GM13976 (cell line): ENCODE measurements at places on chromosomes 3 and 15.

- no peak for DNase-seq
Observed at GRCh38 chr3:153855772-153856171, 265.4 kb upstream of the ARHGEF26 start.

DNA sequence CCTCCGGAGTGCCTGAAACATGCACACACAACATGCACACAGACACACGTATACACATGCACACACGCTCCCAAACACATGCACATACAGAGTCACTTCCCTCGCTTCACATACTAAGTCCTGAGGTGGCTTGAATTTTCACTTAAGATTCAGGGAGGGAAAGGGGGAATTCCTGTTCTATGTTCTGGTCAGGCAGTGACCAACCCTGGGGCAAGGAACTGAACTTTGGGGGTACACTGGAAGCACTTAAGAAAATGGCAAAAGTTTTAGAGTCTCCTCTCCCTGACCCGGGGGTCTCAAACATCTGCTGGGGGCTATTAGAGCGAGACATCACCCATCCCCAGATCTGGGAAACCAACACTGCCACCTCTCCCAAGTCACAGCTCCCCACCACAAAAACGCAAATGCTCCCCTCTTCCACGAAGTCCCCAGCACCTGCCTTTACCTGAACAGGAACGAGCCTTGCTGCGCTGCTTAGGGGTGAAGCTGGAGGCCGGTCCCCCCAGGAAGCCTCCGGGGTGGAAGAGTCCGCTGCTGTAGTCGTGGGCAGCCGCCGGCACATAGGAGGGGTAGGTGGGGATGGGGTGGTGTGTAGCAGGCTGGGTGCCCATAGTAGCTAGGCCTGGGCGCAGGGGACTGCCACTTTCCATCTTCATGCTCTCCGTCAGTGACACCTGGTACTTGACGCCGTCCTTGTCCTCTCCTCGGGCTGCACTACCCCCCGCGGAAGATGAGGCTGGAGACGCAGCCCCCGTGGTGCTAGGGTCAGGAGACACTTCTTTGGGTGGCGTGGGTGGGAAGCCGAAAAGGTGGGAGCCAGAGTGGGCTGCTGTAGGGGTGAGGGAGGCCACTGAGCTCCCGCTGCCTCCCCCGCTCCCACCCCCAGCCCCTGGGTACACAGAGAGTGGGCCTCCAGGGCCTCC is 7.5 kb downstream of the GATA2 start:
- no peak for DNase-seq

DNA sequence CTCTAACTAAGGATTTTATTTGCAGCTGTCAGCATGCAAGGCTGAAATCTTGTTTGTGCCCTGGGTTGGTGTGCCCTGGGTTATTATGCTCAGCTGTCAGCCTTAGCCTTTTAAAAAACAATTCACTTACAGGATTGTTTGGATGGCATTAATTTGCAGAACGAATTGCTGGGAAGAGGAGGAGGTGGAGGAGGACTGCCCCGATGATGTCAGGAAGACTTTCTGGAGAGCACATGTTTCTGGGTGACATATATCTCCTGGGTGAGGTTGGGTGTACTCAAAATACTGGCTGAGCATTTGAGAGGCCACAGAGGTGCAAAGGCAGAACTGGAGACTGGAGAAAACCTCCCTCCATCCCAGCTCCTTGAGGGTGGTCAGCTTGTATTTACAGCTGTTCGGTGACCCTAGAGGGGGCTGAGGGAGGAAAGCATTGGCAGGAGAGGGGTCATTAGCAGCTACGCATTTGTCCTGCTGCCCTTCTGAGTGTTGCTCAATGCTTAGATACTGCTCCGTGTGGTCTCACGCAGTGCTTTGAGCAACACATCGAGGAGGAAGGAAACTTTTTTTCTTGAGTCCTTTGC is 59.8 kb upstream of the PSMD6 start:
- no peak for DNase-seq

DNA sequence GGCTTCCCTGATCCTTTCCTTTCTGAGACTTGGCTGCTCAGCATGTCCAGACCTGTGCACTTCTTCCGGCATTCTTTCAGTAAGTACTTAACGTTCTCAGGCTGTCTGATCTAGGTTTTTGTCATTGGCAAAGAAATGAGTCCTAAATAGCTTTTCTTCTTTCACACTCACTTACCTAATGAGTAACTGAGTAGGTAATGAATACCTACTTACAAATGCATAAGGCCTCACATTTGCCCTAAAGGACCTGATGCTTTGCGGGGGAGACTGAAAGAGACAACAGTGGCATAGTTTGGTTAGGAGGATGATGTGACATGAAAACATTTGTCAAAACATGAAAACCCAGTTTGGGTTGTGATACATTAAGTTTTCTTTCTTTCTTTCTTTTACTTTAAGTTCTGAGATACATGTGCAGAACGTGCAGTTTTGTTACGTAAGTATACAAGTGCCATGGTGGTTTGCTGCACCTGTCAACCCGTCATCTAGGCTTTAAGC is 516.7 kb upstream of the CFAP20DC start:
- peak; percentile 37 for DNase-seq

- no peak for DNase-seq
Observed at GRCh38 chr15:32704395-32704981, 13.3 kb upstream of the GREM1 start.

DNA sequence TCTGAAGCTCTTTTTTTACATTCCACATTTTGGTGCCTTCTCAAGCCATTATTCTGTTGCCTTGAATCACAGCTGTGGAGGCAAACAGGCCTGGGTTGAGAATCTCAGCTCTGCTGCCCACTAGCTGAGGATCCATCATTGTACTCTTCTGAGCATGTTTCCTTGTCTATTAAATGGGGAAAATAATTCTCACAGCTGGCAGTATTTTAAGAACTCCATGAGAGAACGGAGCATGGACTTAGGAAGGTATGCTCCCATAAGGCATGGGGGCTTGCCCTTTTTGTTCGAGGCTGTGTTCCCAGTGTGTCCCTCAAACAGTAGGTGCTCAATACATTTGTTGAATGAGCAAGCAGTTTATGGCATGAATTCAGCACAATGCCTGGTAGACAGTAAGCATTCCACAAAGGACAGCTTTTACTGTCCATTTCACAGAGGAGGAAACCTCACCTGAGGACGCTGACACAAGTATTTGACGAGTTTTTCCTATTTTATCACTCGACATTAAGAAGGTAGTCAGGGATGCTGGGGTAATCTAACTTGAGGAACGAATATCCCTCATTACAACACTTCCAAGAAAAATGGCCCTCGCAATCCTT is 2.1 kb upstream of the PTPRG start:
- no peak for DNase-seq

DNA sequence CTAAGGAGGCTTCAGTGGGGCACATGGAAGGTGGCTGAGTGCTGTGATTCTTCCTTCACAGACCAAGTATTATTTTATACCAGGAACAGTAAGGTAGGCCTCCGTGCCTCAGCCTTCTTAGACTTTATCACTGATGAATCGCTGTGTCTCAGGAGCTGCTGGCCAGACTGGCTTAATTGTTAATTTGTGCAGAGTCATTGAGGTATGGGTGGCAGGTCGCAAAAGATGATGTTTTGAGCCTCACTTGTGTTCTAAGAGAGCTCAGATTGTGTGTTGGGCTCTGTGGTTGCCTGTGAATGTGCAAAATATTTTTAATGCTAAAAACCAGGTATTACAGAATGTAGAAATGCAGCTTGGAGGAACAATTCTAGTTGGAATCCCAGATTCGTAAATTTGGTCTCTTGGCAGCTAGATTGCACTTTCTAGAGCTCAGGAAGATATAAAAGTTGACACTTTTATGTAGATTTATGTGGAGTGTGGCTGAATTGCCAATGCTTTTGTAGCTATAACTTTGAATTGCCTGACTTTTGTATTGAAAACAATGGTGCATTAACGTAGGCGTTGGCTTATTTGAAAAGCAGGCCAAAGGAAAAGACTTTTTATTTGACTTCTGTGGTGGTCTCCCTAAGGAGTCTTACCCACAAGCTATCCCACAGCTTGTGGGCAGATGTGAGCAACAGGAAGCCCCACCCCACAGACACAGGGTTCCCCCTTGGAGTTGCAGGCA is 53.4 kb downstream of the LARS2 start:
- no peak for DNase-seq

GRCh38 chr3:125229707-125230106 is 17.2 kb upstream of the SLC12A8 start:
- no peak for DNase-seq

DNA sequence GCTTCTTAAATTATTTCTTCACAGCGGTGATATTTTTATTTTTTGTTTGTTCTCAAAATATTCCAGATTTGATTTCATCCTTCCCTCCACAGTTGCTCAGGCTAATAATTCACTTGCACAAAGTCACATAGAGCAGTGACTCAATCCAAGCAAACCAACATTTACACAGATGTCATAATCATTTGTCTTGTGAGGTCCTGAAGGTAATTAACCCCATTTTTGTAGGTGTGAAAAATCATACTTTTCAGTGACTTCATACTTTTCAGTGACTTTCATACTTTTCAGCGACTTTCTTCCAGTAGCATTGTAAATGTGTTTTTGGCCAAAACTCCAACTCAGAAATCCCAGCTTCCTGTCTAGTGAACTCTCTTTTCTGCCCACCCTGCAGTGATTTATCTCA is 32.1 kb downstream of the CD200 start:
- no peak for DNase-seq

- no peak for DNase-seq
Observed at GRCh38 chr3:36546226-36546625, 165.9 kb downstream of the STAC start.

GRCh38 chr3:197000211-197000610 is 29.4 kb downstream of the MELTF start:
- DNase-seq: no peak

DNA sequence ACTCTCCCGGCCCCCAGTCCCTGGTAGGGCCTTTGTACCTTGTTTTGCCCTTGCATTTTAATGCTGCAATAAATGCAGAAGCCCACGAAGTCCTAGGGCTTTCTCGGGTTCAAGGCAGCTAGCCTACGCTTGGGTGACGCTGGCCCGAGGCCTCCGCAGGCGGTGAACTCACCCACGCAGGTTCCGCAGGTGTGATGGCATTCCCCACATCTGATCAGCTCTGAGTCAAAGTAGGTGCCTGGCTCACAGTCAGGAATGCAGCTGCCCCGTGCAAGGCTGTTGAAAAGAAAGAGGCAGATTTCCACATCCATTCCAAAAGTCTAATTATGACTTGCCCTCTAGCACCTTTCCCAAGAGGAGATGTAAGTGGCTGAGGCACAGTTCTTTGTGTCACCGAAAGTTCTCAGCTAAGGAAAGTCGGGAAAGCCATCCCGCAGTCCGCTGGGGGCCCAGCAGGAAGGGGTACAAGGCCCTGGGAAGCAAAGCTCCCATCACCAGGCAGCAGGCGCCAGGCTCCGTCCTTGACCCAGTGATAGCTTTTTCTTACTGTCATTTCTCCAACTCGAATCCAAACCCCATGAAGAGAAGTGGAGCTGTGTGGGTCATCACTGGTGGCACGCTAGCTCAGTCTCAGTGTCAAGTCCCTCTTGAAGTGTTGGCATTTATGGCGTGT is 23.2 kb upstream of the SNRPA1 start:
- no peak for DNase-seq

DNA sequence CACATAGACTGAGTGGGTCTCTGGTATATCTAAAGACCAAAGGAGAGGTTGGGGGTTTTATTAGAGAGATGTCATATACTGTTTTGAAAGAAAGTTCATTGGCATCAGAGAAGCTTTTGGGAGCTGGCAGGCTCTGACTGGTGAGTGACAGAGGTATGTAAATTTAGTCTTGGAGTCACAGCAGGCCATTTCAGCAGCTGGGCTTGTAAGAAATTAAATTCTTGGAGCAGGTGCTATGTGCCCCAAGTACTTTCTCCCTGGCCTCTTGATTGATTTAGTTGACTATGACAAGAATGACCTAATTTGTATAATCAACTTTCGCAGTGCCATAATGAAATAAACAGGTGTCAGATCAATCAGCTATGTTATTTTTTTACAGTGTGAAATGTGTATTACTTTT is 47.8 kb upstream of the CDAN1 start:
- DNase-seq: no peak

GRCh38 chr3:79167651-79168416 is 600.0 kb downstream of the ROBO1 start:
- no peak for DNase-seq

- no peak for DNase-seq
Observed at GRCh38 chr15:85852969-85853368, 58.2 kb upstream of the KLHL25 start.

DNA sequence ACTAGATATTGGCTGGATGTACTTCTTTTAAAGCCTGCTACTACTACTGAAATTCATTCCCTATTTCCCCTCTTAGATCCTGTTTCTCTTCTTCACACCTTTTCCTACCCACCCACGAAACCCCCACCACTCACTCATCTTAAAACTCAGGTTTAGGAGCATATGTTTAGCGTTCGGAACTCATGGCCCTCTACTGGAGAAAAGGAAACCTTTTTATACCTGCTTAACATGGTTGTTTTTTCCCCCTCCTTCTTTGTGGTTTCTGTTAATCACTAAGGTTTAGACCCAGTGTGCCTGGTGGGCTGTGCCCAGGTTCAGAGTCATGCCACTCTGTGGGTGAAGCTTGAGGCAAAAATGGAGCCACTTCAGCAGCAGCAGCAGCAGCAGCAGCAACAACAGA is 2.6 kb downstream of the ARID3B start:
- DNase-seq: no peak

GRCh38 chr15:39125226-39125625 is 455.7 kb upstream of the THBS1 start:
- no peak for DNase-seq

DNA sequence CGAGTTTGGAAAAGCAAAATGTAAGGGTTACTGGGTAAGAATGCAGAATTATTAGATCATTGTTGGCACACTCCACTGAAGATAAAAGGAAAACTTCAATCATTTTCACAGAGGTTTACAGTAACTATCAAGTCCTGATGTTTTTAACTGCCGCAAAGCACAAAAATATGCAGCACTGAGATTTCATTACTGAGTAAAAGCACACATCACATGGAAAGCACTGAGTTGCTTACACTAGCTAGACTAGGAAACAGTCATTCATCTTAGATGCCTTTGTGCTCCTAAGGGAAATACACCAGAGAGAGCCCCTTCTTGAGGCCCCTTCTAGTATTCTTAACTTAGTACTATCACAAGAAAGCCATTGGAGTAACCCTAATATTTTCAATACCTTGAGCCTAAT is 11.8 kb upstream of the P2RY1 start:
- no peak for DNase-seq

- peak; percentile 85 for DNase-seq
Observed at GRCh38 chr15:38563723-38564519, 693 bp downstream of the RASGRP1 start.

- no peak for DNase-seq
Observed at GRCh38 chr15:101113114-101114005, 138.5 kb downstream of the CHSY1 start.

GRCh38 chr3:119257654-119258410 is 17.2 kb upstream of the B4GALT4 start:
- DNase-seq: peak; percentile 17

- no peak for DNase-seq
Observed at GRCh38 chr15:56805466-56806147, 72.3 kb upstream of the ZNF280D start.

GRCh38 chr3:184672977-184673870 is 38.6 kb downstream of the MAGEF1 start:
- no peak for DNase-seq

DNA sequence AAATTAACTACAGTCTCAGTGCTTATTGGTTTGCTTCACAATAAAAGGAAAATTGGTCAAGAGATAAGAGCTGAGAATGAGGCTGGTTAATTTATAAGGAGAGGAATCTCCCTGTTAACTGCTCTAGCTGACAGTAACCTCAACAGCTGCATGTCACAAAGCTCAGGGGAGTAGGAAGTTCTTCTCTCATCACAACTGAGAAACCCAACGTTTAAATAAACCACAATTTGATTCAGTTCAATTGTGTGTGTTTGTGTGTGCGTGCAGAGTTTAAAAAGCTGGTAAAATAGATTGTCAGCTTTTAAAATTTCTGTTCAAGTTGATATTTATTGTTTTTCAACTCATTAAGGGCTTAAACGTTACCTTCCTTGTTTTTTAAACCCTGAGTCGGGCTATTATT is 3.5 kb upstream of the TGFBR2 start:
- DNase-seq: peak; percentile 16
